ENCODE measurements at places on chromosomes 13 and 19.

DNA sequence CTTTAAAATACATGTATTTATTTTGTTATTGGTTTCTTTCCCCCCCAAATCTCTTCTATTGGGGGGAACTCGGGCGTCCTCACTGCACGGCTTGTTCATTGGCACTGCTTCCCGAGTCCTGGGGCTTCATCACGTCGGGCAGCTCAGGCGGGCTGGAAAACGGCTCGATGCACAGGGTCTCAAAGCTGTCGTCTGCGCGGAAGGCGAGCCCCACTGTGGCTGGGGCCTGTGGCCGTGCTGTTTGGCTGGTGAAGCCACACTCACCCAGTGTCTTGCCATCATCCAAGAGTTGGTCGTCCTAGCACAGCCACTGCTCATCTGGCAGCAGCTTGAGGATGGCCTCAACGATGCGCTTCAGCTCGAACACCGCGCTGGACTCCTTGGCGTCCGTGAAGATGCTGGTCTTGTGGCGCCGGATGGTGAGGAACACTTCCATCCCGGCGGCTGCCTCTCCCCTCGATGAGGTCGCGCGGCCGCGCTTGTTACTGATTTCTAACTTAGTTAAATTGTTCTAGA, 6.0 kb upstream of the ATP8A2 start:
- no peak for DNase-seq

GRCh38 chr13:25466880-25467279, 95.1 kb downstream of the ATP8A2 start:
- DNase-seq: no peak

DNA sequence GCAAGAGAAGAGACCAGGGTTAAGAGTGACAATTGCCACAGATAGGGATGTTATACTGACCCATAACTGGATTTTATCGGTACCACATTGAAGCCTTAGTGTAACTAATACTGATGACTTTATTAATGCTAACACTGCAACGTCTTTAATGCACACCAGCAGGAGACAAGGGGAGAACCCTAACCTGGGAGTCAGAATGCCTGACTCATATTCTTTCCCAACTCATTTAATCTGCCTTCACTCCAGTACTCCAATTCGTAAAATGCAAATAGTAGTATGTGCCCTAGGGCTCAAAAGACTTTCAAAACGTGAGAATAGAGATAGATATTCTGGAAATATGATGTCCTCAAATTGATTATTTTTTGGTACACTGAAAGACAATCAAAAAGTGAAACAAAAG, 62.4 kb downstream of the GPC6 start:
- DNase-seq: no peak

GRCh38 chr13:48576448-48577010, 43.6 kb upstream of the RCBTB2 start:
- no peak for DNase-seq

DNA sequence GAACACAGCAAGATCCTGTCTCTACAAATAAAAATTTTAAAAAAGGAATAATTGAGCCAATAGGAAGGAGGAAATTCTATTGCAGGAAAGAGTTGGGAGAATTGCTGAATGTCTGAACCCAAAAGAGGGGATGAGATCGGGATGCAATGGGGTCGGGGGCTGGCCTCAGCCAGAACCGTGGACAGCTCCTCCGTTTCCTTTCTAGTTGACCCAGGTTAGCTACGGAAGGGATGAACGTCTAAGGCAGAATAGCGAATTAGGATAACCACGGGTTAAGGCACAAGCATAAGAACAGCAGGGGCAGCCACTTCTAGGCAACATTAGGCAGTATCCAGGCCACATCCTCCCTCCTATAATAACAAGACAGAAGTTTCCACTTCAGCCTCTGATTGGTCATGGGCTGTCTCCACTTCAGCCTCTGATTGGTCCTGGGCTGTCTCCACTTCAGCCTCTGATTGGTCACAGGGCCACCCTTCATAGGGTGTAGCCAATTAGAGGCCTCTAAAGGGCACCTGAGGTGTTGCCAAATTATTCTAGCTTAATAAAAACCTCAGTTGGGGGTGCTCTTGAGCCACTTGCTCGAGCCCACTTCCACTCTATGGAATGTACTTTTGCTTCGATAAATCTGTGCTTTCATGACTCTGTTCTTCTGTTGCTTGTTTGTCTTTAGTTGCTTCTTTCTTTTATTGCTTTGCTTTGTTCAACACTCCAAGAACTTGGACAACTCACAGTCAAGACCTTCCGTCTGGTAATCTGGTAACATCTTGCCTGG, 24.9 kb upstream of the TPM4 start:
- DNase-seq: no peak

- no peak for DNase-seq
These were observed 375.7 kb upstream of the SPRY2 start for GRCh38 chr13:80716610-80717081.

DNA sequence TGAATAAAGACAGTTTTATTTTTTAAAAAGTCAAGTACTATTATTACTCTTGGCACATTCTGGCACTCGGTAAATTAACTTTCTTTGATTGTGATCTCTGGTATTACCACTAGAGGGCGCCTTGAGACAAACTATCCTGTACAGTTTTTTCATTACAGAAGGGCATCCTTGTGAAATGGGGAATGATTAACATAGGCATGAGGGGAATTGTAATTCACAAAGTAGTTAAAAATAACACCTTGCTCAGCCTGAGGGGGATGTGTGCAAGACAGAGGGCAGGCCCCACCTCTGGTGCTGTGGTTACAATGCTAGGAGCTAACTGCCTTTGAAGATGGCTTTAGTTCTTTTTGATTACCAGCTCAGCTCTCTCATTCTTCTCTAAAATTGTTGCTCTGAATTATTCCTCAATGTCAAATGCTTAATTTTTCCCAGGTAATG, 24.2 kb upstream of the C1QTNF9B start:
- no peak for DNase-seq

DNA sequence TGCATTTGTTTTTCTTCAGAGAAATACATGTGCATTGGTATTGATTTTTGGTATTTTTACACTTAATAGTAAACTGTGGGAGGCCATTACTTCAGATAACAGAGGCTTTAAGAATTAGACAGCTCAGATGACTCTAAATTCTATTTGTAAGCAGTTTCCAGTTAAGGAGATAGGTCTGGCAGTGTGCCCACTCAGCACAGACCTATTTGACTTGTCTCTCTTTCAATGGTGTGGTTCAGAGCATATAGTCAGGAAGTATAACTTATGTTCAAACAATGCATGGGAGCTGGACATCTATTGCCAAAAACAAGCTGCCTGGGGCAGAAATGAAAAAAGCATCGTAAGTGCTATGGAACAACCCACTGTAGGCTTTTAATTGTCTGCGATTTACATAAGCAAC, 370.7 kb downstream of the HS6ST3 start:
- DNase-seq: no peak

DNA sequence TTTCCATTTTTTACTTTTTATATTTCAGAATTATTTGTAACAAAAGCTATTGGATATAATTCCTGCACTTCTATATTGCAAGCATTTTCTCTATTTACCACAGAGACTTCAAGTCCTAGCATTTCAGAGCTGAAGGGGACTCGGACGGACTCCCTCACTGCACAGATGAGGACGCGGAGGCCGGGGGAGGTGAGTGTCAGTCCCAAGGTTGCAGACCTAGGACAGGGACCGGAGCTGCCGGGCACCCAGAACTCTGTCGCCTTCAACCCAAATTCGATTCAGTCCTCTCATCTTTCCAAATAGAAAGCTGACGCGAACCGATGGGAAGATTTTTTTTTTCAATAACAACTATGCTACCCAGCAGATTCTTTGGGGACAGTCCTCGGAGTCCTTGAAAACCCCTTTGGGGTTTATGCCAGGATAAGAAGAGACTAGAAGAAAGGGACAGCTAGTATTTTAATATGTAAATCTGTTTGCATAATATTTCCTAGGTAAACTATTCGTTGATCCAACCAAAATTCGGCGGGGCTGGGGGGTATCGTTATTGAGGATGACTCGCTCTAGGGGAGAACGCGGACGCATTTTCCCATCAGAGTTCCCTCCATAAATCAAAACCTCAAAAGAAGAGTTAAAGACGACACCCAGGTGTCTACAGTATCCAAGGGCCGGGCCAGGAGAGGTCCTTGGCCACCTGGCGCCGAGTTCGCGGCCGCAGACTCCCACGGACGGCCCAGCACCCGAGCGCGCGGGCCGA, 803 bp downstream of the FLT3 start:
- DNase-seq: no peak

DNA sequence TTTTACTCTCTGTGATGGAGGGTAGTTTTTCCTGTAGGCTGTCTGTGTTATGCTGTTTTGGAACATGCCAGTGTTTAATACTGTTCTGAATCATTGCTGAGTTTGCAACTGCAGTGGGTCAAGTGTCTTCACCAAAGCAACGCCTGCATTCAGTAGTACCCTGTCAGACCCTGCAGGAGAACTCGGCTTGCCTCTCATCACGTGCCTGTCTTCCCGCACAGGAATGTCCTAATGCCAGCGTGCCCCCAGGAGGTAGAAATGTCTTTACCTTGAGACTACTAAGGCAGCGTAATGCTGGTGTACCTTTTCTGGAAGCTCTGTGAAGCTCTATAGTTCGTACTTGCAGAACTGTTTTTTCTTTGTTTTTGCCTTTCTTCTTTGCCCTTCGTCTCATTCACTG, 42.3 kb downstream of the POLR1D start:
- no peak for DNase-seq

Measured in stimulated activated CD4-positive, alpha-beta T cell treated with anti-CD3 and anti-CD28 coated beads, Interleukin-1b, Interleukin-23, amount 100 ng/mL, for 24 hours (primary cell).